ENCODE measurements at places on chromosomes 7 and 10.

DNA sequence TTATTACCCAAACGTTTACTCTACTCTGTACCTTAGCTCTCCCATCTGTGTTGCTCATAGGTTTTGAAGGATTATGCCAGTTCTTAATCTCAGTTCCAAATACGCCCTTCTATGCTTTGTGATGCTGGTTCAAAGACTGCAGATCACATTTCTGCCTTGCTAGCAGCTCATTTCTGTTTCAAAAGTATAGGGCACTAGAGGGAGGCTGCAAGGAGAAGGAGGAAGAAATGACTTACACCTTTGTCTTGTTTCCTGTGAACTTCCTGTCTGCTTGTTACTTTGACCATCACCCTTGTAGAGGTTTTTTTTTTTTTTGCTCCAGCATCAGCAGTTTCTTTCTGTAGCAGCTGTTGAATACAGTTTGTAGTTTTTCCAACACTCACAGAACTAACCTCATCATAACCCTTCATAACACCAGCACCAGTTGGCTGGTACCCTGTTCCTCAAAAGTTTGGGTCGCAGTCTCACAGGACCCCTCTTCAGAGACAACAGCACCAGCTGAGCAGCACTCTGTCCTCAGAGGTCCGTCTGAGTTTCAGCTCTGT lies 16.5 kb downstream of the SLK start:
- DNase-seq = peak; percentile 49

DNA sequence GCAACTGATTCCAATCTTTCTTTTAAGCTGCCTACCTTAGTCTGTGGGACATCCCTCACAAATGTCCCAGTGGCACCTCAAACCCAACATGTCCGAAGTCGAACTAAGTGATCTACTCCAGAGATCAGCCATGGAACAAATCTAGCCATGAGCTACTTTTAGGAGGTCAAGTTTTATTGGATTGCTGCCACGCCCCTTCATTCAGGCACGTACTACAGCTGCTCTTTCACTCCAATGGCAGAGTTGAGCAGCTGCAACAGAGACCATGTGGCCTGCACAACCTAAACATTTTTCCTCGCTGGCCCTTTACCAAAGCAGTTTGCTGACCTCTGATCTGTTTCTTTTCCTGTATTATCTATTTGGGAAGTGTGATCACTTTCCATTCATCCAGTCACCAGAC lies 192.4 kb upstream of the CDCA7L start:
- no peak for DNase-seq

GRCh38 chr10:78934532-78934898 lies 134.3 kb upstream of the ZMIZ1 start:
- DNase-seq = no peak

DNA sequence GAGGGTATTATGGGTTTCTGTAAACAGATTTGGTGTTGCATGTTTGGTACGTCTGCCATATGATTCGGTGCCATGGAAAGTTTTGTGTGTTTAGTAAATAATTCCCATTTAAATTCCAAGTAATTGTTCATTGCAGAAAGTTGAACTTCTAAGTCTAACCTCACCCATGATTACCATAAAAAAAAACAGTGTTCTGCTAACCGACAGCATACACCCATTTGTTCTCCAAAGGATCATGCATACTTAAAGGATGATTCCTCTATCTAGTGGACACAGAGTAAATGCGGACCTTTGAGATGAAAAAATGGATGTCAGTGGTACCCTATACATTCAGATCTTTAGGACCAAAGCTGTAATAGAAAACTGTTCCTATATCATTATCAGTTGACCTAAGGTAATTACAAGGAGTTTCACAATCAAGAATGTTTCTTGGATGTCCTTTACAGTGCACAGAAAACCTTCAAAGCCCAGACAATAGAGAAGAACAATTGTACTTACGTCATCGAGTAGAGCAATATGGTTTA lies 209.9 kb downstream of the CRPPA start:
- DNase-seq = no peak

DNA sequence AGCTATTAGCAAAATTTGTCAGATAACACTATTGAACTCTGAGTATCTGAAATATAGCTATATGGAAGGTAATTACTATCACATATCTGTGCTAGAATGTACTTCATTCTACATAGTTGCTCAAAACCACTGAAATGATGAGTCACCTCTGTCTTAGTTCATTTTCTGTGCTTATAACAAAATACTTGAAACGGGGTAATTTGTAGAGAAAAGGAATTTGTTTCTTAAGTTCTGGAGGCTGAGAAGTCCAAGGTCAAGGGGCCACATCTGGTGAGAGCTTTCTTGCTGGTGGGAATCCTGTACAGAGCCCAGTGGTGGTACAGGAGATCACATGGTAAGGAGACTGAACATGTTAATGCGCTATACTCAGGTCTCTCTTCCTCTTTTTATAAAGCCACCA lies 41.9 kb upstream of the TNKS2 start:
- DNase-seq = no peak

DNA sequence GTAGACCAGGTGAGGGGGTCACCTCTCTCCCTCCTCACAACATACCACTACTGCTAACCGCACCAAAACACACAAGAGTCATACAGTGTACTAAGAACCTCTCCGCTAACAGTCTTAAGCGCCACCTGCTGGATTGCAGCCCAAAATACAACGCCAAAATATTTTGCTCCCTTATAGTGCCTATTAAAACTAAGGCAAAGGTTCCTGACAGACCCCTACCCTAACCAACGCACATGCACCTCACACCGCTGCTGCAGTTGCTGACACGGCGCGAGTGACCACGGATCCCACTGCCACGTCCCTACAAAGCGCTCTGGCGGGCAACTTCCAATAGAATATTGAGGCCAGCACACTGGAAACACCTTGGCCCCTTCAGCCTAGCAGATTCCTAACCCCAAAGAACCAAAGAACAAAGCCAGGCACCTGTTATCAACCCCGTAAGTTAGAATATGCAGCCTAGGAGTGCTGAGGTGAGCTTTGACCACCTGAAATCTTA lies 563.6 kb upstream of the SEMA3D start:
- DNase-seq = no peak

Measured in CD4-positive, alpha-beta T cell treated with Interleukin-6 at 100 ng/mL for 8 hours (primary cell).